ENCODE measurements at places on chromosomes 3 and 15. TPM values are rescaled to one million over a fixed set of nuclear protein-coding genes. Genes with fewer than 3 reads are reported as not detected.

The DZIP1L gene
- total RNA-seq = 16.0 TPM

The TICRR gene
- 2.6 TPM for total RNA-seq

The GHSR gene
- not detected for total RNA-seq

The SLC28A1 gene
- total RNA-seq = not detected

The GOLGA6L10 gene
- 0.15 TPM for total RNA-seq

The SLCO3A1 gene
- 1.6 TPM for total RNA-seq

The VPS8 gene
- 59.4 TPM for total RNA-seq

The TMOD2 gene
- 4.1 TPM for total RNA-seq

The C3orf22 gene
- not detected for total RNA-seq

The TMCO5A gene
- not detected for total RNA-seq

The EFL1 gene
- total RNA-seq = 33.9 TPM

The CHST13 gene
- total RNA-seq = not detected

The HPS3 gene
- 16.9 TPM for total RNA-seq

The SIN3A gene
- 14.6 TPM for total RNA-seq

The FANCD2OS gene
- not detected for total RNA-seq

The CPNE4 gene
- total RNA-seq = not detected

The LRRN1 gene
- not detected for total RNA-seq

Measured in epithelial cell of umbilical artery (primary cell).